Left colon (tissue), 2 donors: ENCODE measurements at places on chromosomes 16 and 17. TPM values are rescaled to one million over a fixed set of nuclear protein-coding genes. Genes with fewer than 3 reads are reported as not detected.
A peak's percentile ranks its signal among the peaks of the same experiment; 100 is the strongest.

NXN gene
- total RNA-seq: 3.9 TPM

GHDC gene
- 25.2 TPM for total RNA-seq

PLLP gene
- total RNA-seq: 15.8 TPM

EMC8 gene
- total RNA-seq: 31.2 TPM

SULT1A2 gene
- total RNA-seq: 26.9 TPM

ACSM3 gene
- 40.9 TPM for total RNA-seq

PLEKHG4 gene
- total RNA-seq: 7.7 TPM

- no peak for DNase-seq
Observed at GRCh38 chr16:78800523-78800922, 701.1 kb downstream of the WWOX start.

DNA sequence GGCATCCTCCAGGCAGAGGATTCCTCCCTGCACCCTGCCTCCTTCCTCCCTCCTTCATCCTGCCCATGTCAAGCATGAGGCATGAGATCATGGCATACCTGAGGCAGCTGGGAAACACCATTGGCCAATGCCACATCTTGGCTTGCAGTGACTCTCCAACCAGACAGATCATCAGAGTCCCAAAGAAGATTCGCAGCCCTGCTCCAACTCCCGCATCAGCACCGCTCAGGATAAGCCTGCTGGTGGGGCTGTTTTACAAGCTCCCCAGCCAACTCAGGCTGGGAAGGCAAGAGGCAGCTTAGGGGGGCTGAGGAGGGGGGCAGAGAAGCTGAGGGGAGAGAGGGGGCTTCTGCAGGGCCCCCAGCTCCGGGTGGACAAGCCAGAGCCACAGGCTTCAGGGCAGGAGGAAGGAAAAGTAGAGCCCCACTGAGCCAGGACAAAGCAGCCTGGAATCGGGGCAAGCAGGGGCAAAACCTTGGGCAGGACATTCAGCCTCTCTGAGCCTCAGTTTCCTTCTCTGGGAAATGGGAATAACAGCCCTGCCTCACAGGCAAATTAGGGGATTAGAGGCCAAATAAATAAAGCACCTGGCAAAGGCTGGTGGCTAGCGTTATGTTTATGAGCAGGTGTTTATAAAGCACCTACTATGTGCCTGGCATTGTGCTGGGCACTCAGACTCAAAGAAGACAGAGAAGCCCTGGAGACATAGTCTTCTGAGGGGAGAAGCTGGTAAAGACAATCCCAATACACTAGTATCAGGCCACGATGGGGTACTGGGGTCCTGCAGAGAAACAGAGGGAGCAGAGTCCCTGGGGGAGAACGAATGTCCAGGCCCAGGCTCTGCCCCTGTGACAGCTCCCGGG lies 88.1 kb downstream of the GOSR1 start:
- DNase-seq: no peak

- no peak for DNase-seq
Observed at GRCh38 chr17:60436676-60437075, 14.4 kb downstream of the CHCT1 start.

DNA sequence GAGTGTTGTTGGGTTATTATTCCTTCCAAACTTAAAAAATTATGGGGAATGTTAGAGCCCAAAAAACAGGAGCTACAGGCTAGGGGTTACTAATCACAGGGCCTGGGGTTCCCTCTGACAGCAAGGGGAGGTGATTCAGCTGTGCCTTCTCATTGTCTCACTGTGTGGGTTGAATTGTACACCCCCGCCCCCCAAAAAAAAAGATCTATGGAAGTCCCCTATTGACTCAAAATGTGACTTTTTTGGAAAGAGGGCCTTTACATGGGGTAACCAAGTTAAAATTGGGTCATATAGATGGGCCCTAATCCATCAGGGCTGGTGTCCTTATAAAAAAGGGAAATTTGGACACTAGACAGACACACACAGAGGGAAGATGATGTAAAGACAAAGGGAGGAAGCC lies 190.2 kb downstream of the SOX9 start:
- DNase-seq: no peak

DNA sequence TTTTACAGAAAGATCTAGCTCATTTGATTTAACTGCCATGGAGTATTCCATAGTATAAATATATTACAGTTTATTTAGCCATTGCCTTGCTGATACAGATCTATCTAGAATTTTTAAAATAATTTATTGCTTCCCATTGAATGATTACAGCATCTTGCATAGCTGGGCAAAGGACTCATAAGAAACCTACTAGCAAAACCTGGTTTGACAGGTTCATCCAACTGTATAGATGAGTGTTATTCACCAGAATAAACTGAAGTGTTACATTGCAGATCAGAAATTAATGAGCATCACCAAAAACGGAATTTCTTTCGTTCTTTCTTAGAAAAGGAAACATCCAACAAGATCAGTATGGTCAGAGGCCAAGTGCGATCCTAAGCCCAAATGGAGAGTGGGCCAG lies 202.2 kb upstream of the CACNG5 start:
- DNase-seq: no peak

- no peak for DNase-seq
Observed at GRCh38 chr17:57289613-57290012, 33.3 kb downstream of the MSI2 start.

DNA sequence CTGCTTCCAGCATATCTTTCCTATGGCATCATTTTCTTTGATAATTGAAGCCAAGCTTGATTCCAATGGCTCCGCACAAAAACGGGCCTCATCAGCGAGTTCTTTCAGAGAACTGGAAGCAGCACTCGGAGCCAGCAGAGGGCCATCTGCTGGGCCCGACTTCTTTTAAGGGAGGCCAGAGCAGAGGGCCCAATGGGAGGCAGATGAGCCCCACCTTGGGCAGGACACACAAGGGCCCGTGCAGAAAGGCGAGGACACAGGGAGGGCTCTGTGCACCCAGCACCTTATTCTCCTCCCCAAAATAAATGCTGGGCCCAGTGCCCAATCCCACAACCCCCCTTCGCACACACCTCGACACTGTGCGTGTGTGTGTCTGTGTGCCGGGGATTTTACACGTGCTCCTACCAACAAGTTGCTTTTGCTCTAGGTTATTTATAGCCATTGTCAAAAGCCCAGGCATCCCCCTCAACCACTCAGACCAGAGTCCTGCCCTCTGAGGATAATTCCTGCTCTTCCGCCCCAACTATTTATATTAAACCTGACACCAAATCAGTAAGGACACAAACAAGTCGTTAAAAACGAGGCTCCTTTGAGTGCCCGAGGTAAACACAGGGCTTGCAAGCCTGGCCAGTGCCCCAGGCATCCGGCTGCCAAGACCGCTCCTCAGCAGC lies 6.8 kb downstream of the AXIN2 start:
- peak; percentile 39 for DNase-seq

DNA sequence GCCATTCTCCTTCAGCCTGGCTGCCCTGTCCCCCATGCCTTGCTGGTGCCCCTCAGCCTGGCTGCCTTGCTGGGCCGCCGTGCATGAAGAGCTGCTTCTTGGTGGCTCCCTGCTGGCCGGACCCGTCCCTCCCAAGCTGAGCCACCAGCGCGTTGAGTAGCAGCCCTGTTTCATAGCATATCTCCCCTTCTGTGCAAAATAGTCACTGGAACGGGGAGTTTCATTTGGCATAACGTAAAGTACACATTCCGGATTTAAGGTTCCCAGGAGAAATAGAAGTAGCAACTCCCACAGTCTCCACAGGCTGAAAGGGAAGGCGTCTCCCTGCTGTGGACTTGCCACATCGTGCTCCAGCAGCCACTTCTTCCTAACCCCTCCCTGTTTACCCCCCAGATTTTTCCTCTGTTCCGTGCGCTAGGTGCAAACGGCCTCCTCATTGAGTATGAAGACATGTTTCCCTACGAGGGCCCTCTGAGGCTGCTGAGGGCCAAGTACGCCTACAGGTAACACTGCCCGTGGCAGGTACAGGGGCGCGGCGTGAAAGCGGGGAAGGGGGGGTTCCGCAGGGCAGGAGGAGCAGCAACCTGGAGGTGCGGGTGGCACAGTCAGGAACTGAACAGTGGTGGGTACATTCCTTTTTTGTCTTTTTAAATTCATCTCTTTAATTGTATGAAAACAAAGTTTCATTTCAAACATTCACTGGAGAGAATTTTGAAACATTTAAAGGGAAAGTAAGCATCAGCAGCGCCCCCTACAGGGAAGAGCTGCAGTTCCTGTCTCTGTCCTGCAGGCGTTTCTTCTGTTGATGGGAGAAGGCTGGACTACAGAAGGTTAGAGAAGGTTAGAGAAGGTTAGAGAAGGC lies 5.8 kb upstream of the OGFOD3 start:
- no peak for DNase-seq

DNA sequence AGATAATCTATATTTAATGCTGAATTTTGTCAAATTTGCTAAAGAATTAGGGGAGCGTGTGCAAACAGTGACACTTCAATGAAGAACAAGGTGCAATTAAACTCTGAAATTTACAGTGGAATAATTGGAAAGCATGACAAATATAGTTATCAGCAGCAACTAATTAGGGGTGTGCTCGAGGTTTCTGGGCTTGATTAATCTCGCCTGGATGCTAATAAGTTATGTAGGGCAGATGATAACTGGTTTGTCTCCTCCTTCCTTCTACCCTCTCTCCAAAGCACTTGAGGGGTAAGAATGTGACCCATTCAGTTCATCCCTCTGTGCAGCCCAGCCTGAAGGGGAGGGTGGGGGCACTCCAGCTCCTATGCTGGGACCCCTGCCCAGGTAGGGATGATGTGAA lies 21.9 kb downstream of the MRM1 start:
- DNase-seq: no peak

DNA sequence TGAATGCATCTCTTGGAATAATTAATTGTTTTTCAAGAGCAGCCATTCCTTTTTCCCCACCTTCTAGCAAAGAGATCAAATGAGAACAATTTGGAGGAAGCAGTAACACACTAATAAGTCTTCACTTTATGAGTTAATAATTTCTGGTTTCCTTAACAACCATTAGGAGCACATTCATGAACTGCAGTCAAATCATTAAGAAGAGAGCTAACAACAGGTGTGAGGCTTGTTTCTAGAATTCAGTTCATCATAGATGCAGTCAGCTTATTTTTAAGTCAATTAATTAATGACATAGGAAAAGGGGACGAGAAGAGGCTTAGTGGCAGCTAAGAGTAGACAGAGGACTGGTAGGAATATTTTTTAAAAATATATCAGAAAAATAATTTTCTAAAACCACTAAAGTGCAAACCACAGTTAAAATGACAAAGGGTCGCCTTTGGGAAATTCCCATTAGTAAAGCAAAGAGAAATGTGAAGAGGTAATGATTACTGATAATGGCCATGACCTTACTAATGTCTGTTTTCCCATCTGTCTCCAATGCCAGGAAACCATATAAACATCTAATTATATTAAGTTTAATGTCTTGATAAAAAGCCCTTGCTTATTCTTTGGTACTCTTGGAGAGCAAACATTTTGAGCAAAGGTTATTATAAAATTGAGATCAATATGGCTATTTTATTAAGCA lies 184.2 kb downstream of the KCNJ2 start:
- no peak for DNase-seq
